NCI-H1436 (cell line): ENCODE measurements at places on chromosomes 7 and 10.

DNA sequence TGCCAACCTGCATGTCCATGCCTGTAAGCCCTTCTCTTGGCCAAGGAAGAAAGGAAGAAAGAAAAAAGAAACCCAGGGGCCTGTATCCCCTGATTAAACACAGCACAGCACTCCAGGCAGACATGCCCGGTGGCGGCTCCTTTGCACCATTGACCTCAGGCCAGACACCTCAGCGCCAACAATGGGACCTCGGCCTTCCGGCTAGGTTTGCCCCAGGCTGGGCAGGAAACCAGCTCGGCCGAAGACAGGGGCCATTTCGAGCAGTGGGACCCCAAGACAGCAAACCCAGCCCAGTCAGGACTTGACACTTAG lies 2.8 kb downstream of the HOXA10 start:
- no peak for DNase-seq

- DNase-seq: no peak
Measured at GRCh38 chr7:94436700-94437099, 42.0 kb downstream of the COL1A2 start.

- DNase-seq: no peak
Measured at GRCh38 chr7:123329988-123330643, 130.3 kb upstream of the SLC13A1 start.

DNA sequence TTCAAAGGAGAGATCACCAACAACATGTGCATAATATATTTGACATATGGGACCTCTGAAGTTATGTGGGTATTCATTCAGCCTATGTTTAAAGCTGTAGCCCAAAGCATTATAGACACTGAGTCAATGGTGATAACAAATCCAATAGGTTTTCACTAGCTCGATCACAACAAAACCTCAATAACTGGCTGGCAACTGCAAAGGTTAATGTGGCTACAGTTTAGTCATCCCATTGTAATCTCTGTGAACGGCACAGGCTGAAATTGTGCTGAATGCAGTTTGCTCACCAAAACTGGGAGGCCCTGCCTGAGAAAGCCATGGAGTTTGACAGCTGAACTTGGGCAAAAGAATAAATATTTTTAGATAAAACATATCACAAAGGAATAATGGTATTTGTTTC lies 152.4 kb upstream of the ADO start:
- no peak for DNase-seq

DNA sequence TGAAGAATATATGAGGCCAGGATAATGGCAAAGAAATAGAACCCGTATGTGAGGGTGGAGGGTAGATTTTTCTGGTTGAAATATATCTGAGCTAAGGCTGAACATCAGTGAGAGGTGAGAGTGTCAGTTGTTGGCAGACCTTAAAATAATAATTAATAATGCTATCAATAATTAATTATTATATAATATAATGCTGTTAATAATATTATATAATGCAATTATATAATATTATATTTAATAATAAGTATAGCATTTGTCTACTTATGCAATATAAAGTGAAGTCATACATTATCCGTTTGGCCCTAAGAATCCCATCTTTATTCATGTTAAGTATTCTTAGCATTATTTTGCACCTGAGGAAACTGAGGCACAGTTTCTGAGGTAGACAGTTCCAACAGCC lies 269.9 kb upstream of the FZD8 start:
- no peak for DNase-seq

DNA sequence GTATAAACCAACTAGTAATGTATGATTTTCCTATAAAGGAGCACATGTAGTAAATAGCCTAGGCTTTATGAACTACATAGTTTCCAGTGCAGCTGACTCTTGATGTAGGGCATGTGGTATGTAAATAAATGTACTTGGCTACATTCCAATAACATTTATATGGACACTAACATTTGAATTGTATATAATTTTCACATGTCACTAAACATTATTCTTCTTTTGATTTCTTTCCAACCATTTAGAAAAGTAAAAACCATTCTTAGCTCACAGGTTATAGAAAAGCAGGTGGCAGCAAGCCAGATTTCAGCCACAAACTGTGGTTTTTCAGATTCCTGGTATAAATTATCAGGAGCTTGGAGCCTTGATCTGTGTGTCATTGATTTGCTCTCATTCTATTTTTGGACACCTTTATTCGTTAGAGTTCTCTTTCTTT lies 1182.0 kb downstream of the CNTNAP2 start:
- peak; percentile 3 for DNase-seq

- DNase-seq: no peak
Measured at GRCh38 chr7:123193235-123193634, 6.5 kb downstream of the SLC13A1 start.

- DNase-seq: no peak
Measured at GRCh38 chr7:107609811-107610261, 29.8 kb downstream of the BCAP29 start.

DNA sequence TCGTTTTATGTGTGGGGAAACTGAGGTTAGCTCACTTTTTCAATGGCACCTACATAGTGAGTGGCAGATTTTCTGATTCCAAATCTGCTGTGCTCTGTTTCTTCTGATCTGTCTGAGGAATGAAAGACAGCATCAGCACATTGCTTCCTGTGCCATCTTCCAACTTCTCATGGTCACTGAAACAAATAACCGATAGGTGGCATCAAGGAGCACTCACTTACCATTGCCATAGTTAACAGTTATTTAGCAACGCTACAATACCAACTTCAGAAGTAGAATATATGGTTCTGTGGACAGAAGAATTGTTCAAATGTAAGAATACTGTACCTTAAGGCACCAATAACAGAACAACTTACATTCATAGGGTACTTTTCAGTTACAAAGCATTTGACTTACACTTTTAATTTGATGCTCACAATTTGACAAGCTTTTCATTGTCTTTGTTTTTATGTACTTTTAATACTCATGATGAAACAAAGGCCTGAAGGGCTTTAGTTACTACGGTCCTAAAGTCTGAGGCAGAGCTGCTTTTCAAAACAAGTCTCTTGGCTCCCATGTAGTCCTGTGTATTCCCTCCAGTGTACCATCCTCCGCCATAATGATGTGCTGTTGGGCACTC lies 228.9 kb upstream of the TCF7L2 start:
- no peak for DNase-seq

GRCh38 chr7:102253973-102254370 lies 32.7 kb upstream of the SH2B2 start:
- no peak for DNase-seq

DNA sequence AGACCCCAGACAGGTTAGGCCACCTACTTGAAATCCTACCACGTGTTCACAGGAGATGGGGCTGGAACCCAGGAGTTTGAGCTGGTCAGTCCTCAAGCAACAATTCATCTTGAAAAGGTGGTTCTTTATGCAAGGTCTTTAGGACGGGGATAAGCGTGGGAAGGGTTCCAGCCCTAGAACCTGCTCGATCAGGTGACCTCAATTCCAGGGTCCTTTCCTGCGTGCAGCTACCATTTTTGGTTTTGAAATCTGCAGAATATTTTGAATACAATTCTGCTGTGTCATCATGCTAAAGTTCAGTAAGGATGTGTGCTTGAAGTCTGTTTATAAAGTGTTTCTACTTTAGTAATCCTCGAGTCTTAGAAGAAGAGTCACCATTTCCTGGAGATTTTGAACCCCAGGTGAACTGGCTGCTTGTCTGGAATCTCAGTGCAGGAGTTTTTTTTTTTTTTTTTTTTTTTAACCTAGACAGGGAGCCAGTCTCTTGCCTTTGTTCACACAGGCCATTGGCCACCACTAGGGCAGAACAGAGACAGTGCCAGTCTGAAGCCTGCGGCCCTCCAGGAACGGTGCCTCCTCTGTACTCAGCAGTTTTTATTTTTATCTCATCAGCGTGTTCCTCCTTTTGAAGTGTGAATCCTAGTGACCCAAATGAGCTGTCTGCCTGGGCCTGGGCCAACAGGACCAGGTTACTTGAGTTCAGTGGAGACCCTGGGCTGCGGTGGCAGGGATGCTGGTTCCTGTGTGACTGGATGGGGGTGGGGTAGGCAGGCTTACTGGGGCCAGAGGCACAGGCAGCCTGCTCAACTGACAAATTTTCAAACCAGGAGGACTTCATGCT lies 54.6 kb downstream of the EEPD1 start:
- DNase-seq: no peak

- no peak for DNase-seq
Measured at GRCh38 chr7:17963281-17963680, 23.0 kb upstream of the SNX13 start.

DNA sequence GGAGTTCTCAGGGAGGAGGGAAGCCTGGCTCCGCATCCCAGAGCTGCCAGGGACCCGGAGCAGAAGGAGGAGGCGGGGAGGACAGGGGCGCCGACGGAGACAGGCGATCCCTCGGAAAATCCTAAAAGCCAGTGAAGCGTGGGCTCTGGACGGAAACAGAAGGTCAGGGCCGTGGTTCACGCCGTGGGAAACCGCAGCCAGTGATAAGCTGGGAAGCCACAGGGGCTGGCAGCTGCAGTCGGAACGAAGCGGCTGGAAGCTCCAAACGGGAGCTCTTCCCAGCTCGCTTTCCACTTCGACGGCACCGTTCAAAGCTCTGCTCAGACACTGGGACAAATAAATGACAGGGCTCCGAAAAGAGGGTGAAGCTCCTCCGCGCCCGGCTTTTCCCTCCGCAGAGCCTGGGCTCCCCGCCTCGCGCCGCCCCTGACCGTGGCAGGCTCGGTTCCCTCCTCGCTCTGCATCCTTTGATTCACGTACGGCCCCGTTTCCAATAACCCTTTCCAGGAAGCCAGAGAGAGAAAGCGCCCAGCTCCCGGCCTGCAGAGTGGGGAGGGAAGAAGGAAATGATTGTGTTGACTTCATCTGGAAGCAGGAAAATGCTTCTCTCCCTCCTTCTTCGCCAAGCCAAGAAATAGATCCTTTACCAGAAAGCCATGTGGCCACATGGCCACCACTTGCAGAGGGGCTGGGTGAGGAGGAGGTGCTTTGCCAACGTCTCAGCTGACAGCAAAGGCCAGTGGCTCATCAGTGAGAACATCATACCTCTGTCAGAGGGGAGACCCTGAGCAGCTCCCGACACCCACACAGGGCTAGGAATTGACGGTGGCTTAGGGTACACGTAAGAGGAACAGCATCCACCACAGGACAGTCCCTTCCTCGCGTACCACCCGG lies 57.4 kb downstream of the ADRB1 start:
- DNase-seq: no peak
